ENCODE measurements at places on chromosomes 12 and 14. TPM values are rescaled to one million over a fixed set of nuclear protein-coding genes. Genes with fewer than 3 reads are reported as not detected.

The LTBP2 gene
- 157 TPM for total RNA-seq

The LYZ gene
- not detected for total RNA-seq

The MYRFL gene
- 1.2 TPM for total RNA-seq

The NPFF gene
- total RNA-seq, result not detected

The UBE3B gene
- total RNA-seq, result 62.9 TPM

The MGAT4C gene
- not detected for total RNA-seq

The SLC6A13 gene
- not detected for total RNA-seq

The PEX5 gene
- 22.0 TPM for total RNA-seq

The TAS2R8 gene
- not detected for total RNA-seq

The NGB gene
- not detected for total RNA-seq

The STXBP6 gene
- 199 TPM for total RNA-seq

The WIF1 gene
- total RNA-seq, result not detected

The KLRK1 gene
- 0.43 TPM for total RNA-seq

The KRT2 gene
- not detected for total RNA-seq

Data from placental epithelial cell (primary cell).